ENCODE measurements at places on chromosomes 4 and X.

- DNase-seq, result no peak
Observed at GRCh38 chr4:154465085-154465484, 26.5 kb downstream of the DCHS2 start.

DNA sequence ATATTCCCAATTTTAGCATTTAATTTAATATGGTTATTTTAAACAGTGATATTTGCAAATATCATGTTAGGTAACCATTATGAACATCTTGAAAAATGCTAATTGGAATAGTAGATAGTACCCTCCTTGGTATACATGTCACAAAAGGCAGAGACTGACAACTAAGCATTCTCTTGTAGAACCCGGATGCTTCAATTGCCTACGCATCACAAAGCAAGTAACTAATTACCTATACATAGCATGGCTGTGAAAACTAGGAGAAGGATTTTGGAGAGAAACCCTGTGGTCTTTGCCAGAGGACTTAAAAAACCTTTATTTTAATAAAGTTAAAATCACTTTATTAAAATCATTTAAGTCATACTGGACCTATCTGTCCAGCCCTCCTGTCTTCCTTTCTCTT, 764.1 kb upstream of the TENM3 start:
- DNase-seq, result no peak

DNA sequence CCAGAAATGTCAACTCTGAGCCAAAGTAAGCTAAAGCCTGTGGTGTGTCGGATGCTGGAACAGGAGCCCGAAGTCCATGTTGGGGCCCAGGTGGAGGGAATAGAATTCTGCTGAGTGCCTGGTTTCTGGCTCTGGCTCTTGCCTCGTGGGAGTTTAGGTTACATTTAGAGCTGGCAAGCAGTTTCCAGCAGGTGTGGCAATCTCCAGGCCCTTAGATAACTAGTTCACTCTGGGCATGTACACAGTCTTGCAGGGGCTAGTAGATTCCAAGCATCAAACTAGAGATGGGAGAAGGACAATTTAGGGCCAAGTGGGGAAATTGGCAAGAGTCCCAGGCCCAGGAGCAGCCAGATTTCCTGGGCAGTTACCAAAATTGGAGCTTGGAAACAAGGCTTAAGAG, 56.3 kb upstream of the STOX2 start:
- DNase-seq, result no peak

DNA sequence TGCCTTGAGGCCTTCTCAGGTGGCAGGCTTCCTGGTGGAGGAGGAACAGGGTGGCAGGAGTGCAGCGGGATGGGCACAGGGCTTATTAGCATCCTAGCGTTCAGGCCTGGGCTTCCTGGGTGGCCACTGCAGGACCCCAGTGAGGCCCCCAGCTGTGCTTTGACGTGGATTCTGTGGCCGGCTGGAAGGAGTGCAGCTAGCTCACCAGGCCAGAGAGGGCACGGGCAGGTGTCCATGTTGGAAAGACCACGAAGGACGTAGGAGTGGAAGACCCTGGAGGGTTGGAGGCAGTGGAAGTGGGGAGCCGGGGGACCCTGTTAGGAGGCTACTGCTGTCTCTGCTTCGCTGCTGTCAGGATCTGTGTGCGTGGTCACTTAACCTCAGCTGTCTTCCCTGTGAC, 13.3 kb upstream of the TADA2B start:
- no peak for DNase-seq

GRCh38 chrX:134684956-134685355, 26.7 kb upstream of the PLAC1 start:
- no peak for DNase-seq

- DNase-seq, result no peak
Observed at GRCh38 chr4:68691186-68691585, 20.7 kb upstream of the UGT2B15 start.

GRCh38 chrX:154734061-154734781, 16.7 kb downstream of the GAB3 start:
- no peak for DNase-seq

- DNase-seq, result no peak
Observed at GRCh38 chr4:184475498-184475897, 1.1 kb upstream of the IRF2 start.

DNA sequence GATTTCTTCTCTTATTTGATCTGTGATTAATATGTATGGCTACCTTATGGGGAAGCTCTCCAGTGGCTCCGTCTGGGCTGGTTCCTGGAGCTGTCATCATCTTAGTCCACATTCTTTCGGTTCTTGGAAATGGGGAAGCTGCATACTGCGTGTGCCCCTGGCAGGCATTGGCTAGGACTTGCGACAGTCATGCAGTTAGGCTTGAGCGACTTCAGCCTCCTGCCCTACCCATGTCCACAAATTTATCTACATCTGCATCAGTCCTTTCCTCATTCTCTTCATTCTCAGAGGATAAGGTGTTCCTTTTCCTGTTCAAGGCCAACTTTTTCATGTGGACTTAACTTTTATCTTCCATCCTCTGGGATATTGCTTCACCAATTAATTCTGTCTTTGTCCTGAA, 214.2 kb downstream of the RELL1 start:
- peak; percentile 58 for DNase-seq

GRCh38 chrX:68870357-68870756, 41.5 kb downstream of the EFNB1 start:
- DNase-seq, result no peak

DNA sequence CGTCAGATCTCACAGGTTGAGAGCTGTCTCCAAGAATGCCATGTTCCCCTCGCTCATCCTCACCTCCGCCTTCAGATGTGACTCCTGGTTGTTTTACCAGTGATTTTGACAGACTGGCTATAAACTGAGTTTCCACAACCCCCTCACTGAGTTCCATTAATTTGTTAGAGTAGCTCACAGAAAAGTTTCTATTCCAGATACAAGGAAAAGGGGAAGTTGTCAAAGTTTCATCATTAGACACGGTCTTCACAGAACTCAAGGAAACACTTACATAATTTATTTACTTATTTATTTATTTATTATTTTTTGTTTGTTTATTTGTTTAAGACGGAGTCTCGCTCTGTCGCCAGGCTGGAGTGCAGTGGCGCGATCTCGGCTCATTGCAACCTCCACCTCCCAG, 55.7 kb upstream of the IQSEC2 start:
- no peak for DNase-seq

- DNase-seq, result no peak
Observed at GRCh38 chrX:119151051-119151380, 23.4 kb upstream of the KIAA1210 start.

GRCh38 chrX:154436374-154436982, 476 bp upstream of the GDI1 start:
- DNase-seq, result peak; percentile 20

GRCh38 chr4:55169352-55169961, 44.1 kb upstream of the KDR start:
- peak; percentile 43 for DNase-seq

- DNase-seq, result no peak
Observed at GRCh38 chrX:11760958-11761357, 2.9 kb downstream of the MSL3 start.

DNA sequence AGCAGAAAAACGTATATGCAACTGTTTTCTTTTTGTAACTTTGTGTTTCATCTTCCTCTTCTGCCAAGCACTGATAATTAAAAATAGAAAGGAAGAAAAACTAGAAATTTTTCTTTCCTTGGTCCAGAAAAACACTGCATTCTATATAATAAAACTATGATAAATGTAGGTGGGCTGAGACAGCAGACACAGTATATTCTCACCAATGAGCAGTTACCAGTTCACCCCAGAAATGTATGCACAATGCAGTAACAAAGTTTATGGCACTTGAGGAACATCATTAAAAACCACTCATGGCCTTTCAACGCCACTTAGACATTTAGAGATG, 79.4 kb downstream of the FAT1 start:
- no peak for DNase-seq

GRCh38 chr4:53640576-53641453, 49.5 kb upstream of the LNX1 start:
- DNase-seq, result no peak

- DNase-seq, result no peak
Observed at GRCh38 chr4:47771020-47771419, 66.8 kb downstream of the CORIN start.

DNA sequence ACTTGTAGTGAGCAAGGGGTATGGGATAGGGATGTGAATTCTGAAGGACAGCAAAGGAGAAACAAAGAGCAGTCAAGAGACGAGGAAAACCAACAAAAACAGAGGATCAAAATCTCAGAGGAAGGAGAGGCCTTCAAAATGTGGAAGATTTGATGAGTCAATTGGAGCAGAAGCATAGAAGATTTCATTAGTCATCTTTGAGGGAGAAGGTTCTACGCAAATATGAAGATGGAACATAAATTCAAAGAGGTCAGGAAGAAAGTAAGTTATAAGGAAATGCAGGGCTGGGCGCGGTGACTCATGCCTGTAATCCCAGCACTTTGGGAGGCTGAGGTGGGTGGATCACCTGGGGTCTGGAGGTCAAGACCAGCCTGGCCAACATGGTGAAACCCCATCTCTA, 35.4 kb downstream of the MID2 start:
- no peak for DNase-seq

GRCh38 chr4:187103351-187103750, 379.7 kb upstream of the FAT1 start:
- no peak for DNase-seq

GRCh38 chr4:40395166-40395900, 60.2 kb downstream of the CHRNA9 start:
- DNase-seq, result no peak

GRCh38 chrX:46326161-46326560, 219.1 kb downstream of the ZNF674 start:
- DNase-seq, result no peak

GRCh38 chr4:147418226-147418625, 62.7 kb upstream of the EDNRA start:
- DNase-seq, result no peak

DNA sequence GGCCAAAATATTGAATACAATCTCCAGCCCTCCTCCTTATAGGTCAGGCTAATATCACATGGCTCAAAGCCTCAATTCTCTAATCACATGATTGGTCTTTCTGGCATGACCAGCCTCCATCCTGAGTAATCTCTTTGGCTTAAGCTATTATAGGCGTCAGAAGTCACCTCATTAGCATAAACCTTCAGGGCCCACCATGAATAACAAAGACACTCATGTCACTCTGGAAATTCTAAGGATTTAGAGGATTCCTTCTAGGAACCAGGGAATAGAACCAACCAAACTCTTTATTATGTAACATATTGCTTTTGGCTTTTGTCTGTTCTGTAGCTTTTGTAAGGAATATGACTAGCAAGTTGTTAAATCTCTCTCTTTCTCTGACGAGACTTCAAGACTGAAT, 109.2 kb upstream of the IGFBP7 start:
- no peak for DNase-seq

DNA sequence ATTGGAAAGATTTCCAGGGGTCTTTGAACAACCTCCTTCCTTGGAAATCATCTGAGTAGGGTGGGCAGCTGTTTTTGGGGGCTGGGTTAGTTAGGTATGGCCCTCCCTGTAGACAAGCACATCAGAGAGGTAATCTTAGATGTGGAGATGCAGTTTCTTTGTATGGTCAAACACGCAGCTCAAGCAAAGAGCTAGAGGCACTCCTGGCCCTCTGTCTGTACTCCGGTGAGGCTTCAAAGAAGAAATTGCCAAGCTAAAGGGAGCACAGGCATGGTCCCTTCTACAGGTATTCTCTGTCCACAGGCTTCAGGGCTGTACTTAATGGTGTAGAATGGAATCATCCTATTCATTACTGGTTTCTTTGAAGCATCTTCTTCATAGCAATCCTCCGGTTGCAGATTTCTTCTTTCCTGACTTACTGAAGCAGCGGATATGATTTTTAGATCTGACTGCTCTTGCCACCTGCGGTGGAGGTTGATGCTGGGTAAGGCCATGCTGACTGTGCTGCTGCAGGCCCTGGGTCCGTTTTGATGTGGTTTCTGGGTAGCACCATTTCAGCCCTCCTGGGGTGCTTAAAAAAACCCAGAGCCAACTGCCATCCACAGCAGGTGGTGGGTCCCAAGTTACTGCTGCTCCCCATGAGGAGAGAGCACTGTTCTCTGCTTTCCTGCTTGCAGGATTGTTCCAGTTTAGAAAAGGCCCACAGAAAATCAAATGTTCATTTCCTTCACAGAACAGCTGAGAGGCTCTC, 318.9 kb upstream of the GATB start:
- no peak for DNase-seq

DNA sequence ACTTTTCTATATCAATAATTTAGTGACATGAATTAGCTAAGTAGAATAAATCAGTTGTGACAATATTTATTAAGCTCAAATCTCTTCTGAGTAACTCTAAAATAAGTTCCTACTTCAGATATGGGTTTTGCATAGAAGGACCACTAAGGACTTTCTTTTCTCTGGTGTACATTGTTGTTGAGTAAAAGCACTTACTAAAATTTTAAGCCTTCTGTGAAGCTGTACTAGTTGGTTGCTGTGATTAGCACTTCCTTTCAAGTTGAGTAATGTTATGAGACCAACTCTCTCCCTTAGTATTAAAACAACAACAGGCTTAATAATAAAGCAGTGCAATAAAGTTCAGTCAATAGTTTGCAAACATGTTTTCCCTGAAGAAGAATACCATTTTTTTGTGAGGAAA, 667.4 kb upstream of the NDST4 start:
- DNase-seq, result no peak

GRCh38 chrX:19630228-19630627, 114.9 kb upstream of the MAP3K15 start:
- DNase-seq, result no peak

- peak; percentile 43 for DNase-seq
Observed at GRCh38 chr4:127708985-127709384, 21.2 kb upstream of the SLC25A31 start.

GRCh38 chr4:176193938-176194337, 1.4 kb downstream of the SPATA4 start:
- no peak for DNase-seq

- no peak for DNase-seq
Observed at GRCh38 chrX:118631586-118631985, 95.8 kb upstream of the IL13RA1 start.

DNA sequence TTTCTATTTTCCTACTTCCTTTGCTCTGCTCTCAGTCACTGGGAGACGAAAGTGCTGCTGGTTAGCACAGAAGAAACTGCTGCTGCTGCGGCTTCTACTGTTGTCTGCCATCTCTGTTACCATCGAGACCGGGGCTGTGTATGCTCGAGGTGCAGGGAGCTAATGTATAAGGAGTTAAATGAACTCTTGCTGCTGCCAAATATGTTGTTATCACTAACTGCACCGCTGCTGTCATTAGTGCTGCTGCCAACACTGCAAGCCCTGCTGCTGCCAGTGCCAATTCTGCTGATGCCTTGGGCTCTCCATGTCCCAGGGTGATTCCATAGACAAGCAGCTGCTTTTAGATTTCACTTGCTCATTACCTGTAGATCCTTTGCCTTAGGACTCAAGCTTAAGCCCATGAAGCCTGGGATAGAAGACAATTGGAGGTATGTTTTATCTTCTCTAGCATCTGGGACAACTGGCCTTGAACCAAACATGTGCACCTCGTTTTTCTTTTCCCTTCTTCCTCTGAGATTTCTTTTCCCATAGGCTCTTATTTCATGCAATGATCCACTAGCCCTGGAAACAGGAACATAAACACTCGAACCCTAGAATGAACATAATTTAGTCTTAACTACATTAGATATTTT, 107.8 kb downstream of the CCSER1 start:
- DNase-seq, result no peak

- DNase-seq, result no peak
Observed at GRCh38 chrX:144612076-144612475, 635.2 kb upstream of the SPANXN1 start.
